ENCODE measurements at places on chromosomes 2 and 18.

DNA sequence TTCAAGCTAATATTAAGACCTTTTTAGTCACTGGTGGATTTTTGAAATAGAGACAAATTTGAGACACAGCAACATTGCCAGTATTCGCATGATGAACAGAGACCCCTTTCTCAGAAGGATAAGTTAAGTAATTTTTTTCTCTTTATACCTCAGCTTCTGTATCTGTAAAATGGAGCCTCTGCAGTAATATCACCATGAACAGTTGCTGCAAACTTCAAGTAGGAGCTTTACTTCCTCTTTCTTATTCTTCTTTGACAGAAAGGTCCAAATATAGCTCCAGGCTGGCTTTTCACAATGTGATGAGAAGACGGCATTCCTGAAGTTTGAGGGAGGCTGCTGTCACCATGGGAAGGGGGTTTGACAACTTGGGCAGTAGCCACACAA is 158.7 kb downstream of the TDRD15 start:
- no peaks in the 10 kb centered on the region for H3K27me3 ChIP-seq
- no peak overlapping the region for H3K4me3 ChIP-seq
- H3K4me1 ChIP-seq, result no peaks in the 10 kb centered on the region
- no peak for DNase-seq
- no peaks in the 10 kb centered on the region for H3K36me3 ChIP-seq
- H3K27ac ChIP-seq, result no peak overlapping the region

DNA sequence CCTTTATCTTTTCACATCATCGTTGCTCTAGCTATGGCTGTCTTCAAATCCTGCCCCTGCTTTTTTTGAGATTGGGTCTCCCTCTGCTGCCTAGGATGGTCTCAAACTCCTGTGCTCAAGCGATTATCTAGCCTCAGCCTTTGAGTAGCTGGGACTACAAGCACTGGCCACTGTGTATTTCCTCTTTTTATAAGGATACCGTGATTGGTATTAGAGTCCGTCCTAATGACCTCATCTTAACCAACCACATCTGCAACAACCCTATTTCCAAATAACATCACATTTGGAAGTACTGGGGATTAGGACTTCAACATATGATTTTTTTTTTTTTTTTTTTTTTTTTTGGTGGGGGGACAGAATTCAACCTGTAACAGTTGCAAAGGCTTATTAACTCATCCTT is 9.1 kb downstream of the RESP18 start:
- no peaks in the 10 kb centered on the region for H3K4me1 ChIP-seq
- H3K27me3 ChIP-seq, result no peaks in the 10 kb centered on the region
- H3K4me3 ChIP-seq, result no peak overlapping the region
- no peaks in the 10 kb centered on the region for H3K36me3 ChIP-seq

GRCh38 chr18:59852548-59852947 is 47.2 kb upstream of the PMAIP1 start:
- H3K27ac ChIP-seq, result no peak overlapping the region
- no peaks in the 10 kb centered on the region for H3K36me3 ChIP-seq
- no peak overlapping the region for H3K4me3 ChIP-seq
- H3K4me1 ChIP-seq, result no peaks in the 10 kb centered on the region
- H3K27me3 ChIP-seq, result no peaks in the 10 kb centered on the region

DNA sequence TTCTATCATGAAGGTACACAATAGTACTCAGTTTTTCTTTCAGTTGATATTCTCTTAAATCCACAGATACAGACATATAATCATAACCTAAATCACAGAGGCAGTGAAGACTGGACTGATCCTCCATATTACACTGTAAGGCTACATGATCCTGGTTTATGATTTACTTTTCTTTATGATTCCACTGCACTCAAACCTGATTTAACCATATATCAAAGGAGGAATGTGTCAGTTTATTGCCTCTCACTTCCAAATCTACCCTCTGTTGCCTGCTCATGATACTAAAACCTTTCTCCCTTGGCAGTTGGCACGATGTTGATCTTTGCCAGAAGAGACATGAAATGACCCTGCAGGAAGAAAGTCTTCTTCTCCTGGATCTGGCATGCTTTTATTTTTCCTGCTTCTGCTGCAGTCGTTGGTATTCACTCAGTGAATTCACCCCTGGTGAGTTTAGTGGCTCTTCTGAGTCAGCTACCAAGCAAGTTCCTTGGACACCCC is 426.4 kb downstream of the MBD2 start:
- no peak overlapping the region for H3K4me3 ChIP-seq
- H3K27me3 ChIP-seq, result no peaks in the 10 kb centered on the region
- H3K4me1 ChIP-seq, result no peaks in the 10 kb centered on the region
- no peaks in the 10 kb centered on the region for H3K36me3 ChIP-seq
- DNase-seq, result no peak

Data from right lobe of liver (tissue), 6 donors.